Thymus (tissue), 14 donors: ENCODE measurements at places on chromosomes 3 and 15. TPM values are rescaled to one million over a fixed set of nuclear protein-coding genes. Genes with fewer than 3 reads are reported as not detected.

PLS1 gene
- total RNA-seq, result 9.2 TPM

MNS1 gene
- 10.3 TPM for total RNA-seq

RYR3 gene
- 1.4 TPM for total RNA-seq

OXSR1 gene
- 33.0 TPM for total RNA-seq

RSRC1 gene
- 44.3 TPM for total RNA-seq

TMCO5A gene
- total RNA-seq, result not detected

GRCh38 chr15:34038871-34039789, at the start of gene AVEN:
TSS of gene AVEN (minus strand) at chr15:34039204. CDS start at chr15:34039046, 158 bp downstream.
- DNase-seq, result no peak
- H3K4me1 ChIP-seq, result peaks cover 8% of the 10 kb centered on the region
- H3K4me3 ChIP-seq, result peak within 1 kb of the TSS; percentile 88
- no peaks in the 10 kb centered on the region for H3K36me3 ChIP-seq

GRCh38 chr3:49164983-49165720, 979 bp downstream of the CCDC71 start:
- H3K4me3 ChIP-seq, result peak overlapping the region; percentile 89
- H3K27me3 ChIP-seq, result no peaks in the 10 kb centered on the region
- no peak for DNase-seq
- H3K27ac ChIP-seq, result no peak overlapping the region
- peaks cover 34% of the 10 kb centered on the region for H3K36me3 ChIP-seq
- H3K4me1 ChIP-seq, result peaks cover 17% of the 10 kb centered on the region

DNA sequence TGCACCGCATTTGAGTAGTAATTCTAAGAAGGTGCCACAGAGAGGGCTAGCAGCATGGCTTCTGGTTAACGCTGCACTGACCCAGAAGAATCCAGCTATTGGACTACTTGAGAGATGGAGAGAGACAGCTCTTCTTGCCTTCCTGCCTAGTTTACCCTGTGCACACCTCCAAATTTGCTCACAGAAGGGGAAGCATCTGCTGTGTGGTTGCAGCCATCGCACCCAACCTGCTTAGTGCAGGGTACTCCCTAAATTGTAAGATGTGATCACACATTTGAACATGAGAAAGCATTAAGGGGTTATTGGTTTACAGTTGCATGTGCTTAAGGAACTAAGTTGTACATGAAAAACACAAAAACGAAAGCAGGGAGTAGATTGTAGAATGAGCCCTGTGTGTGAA, 122.1 kb downstream of the FOXB1 start:
- no peak overlapping the region for H3K27ac ChIP-seq
- peaks cover 17% of the 10 kb centered on the region for H3K4me1 ChIP-seq
- no peaks in the 10 kb centered on the region for H3K36me3 ChIP-seq
- H3K4me3 ChIP-seq, result no peak overlapping the region
- no peak for DNase-seq

GRCh38 chr15:65208647-65209046, 2.6 kb downstream of the CILP start:
- H3K4me3 ChIP-seq, result no peak overlapping the region
- H3K27ac ChIP-seq, result no peak overlapping the region
- H3K27me3 ChIP-seq, result no peaks in the 10 kb centered on the region
- no peaks in the 10 kb centered on the region for H3K36me3 ChIP-seq
- H3K4me1 ChIP-seq, result peaks cover 21% of the 10 kb centered on the region
- DNase-seq, result no peak

- H3K36me3 ChIP-seq, result no peaks in the 10 kb centered on the region
- peaks cover 24% of the 10 kb centered on the region for H3K4me1 ChIP-seq
- H3K27ac ChIP-seq, result no peak overlapping the region
- no peaks in the 10 kb centered on the region for H3K27me3 ChIP-seq
- no peak overlapping the region for H3K4me3 ChIP-seq
These were observed 2.6 kb upstream of the FOXP1 start for GRCh38 chr3:71585887-71586809.

DNA sequence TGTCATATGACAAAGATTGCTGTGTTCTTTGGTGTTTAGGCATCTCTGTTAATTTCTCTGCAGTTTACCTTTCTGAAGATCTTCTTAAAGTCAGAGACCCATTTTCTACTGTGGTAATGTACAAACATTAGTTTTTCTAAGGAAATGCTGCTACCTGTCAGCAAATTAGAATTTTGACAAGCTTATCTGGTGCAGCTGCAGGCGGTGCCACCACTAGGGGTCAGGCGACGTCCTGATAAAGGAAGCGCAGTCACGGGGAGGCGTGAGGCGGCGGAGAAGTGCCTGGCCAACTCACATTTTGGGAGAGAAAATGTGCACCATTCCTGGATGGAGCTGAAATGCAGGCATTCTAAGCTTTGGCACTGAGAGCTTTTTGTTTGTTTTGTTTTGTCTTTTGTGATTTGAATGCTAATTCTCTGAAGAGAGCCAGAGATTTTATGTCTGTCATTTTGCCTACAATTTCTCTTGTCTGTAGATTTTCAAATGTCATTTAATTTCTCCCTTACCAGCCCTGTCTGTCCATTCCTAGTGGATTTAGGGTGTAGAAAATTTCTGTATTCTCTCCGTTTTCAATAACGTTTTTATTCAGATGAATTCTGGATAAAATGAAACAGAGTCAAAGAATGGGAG, 24.9 kb upstream of the SIAH2 start:
- no peak overlapping the region for H3K4me3 ChIP-seq
- no peaks in the 10 kb centered on the region for H3K4me1 ChIP-seq
- peak; percentile 82 for DNase-seq

GRCh38 chr3:3296979-3297381, 117.5 kb upstream of the CRBN start:
- no peak overlapping the region for H3K4me3 ChIP-seq
- H3K27ac ChIP-seq, result no peak overlapping the region
- H3K36me3 ChIP-seq, result no peaks in the 10 kb centered on the region

GRCh38 chr3:180563406-180563805, 38.6 kb upstream of the TTC14 start:
- H3K36me3 ChIP-seq, result no peaks in the 10 kb centered on the region
- H3K27ac ChIP-seq, result no peak overlapping the region
- no peak overlapping the region for H3K4me3 ChIP-seq
- no peaks in the 10 kb centered on the region for H3K27me3 ChIP-seq

GRCh38 chr3:34995796-34996430, 643.4 kb upstream of the ARPP21 start:
- no peak overlapping the region for H3K27ac ChIP-seq
- no peak overlapping the region for H3K4me3 ChIP-seq
- DNase-seq, result no peak
- H3K36me3 ChIP-seq, result no peaks in the 10 kb centered on the region
